ENCODE measurements at places on chromosomes 13 and 19. TPM values are rescaled to one million over a fixed set of nuclear protein-coding genes. Genes with fewer than 3 reads are reported as not detected.

Gene SKA3
- total RNA-seq = 3.1 TPM

GRCh38 chr13:75913925-75914324, 277.8 kb downstream of the LMO7 start:
- DNase-seq = no peak

- DNase-seq = no peak
These were observed 431.0 kb upstream of the HTR2A start for GRCh38 chr13:47327861-47328260.

DNA sequence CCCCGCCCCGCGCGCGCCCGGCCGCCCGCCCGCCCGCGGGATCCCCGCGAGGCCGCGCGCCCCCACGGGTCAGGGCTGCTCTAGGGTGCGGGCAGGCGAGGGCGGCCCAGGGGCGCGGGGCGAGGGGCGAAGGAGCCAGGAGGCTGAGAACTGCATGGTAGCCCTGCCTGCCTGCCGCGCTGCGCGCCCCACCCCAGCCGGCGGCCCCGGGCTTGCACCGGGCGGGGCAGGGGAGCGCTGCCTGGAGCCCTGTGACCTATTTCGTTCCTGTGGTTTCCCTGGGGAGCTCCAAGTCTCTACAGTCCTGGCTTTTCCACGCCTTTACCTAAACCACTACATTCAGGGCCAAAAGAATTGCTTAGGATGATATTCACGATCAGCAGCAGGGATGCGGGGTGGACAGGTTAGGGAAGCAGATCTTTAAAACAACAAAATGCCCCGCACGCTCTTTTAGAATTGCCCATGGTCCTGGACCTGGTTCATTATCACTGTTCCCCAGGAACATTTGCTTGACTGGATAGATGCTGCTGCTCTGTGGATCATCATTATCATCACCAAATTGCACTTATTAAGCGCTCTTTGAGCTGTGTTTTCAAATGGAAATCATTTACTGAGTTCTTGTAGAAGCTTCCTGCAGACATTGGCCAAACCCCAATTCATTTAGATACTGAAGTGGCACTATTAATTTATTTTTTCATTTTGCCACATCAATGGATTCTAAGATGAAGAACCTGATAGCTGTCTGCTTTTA, 421 bp upstream of the GPR12 start:
- no peak for DNase-seq

DNA sequence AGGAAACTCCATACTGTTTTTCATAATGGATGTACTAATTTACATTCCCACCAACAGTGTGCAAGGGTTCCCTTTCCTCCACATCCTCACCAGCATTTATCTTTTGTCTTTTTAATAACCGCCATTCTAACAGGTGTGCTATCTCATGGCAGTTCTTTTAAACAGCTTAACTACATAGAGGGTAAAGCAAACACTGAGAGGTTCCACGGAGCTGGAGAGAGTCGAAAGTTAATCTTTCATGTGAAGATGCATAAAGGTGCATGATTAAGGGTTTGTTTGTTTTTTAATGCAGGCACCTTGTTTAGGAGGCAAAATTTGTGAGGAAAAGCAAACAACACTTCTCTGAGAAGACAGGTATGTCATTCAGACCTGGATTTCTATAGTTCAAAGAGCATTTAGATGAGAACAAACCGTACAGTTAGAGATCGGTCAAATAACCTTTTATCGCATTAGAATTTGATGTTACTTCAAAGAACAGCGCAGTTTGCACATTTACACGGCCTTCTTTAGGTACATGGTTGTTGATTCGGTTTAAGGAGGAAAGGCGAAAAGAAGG, 193.9 kb downstream of the RBM26 start:
- no peak for DNase-seq

DNA sequence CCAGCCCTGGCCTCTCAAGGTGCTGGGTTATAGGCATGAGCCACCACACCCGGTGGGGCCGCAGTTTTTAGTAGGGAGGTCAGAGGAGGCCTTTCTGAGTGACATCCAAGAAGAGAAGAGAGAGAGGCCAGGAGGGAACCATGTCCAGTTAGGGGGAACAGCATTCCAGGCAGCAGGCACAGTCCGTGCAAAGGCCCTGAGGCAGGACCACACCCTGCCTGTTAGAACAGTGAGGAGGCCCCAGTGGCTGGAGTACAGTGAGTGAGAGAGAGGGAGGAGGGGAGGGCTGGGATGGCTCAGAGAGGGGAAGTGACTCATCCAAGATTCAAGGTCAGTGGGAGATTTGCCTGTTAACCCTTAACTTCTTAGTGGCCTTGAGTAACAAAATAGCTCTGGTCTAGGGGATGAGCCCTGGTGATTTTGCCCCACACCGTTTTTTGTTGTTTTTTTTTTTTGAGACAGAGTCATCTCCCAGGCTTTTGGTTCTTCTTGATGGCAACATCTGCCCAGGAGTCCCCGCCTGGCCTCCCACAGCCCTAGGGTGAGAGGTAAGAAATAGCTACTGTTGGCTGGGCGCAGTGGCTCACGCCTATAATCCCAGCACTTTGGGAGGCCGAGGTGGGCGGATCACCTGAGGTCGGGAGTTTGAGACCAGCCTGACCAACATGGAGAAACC, 2.7 kb upstream of the PLIN3 start:
- DNase-seq = no peak

GRCh38 chr19:4568886-4569285, 9.4 kb upstream of the SEMA6B start:
- DNase-seq = no peak

- no peak for DNase-seq
These were observed 286.7 kb upstream of the SLITRK6 start for GRCh38 chr13:86085890-86086289.

All from chondrocyte (in vitro differentiated cells).